Hepatocyte (in vitro differentiated cells): ENCODE measurements at places on chromosomes 6 and 20. TPM values are rescaled to one million over a fixed set of nuclear protein-coding genes. Genes with fewer than 3 reads are reported as not detected.

DNA sequence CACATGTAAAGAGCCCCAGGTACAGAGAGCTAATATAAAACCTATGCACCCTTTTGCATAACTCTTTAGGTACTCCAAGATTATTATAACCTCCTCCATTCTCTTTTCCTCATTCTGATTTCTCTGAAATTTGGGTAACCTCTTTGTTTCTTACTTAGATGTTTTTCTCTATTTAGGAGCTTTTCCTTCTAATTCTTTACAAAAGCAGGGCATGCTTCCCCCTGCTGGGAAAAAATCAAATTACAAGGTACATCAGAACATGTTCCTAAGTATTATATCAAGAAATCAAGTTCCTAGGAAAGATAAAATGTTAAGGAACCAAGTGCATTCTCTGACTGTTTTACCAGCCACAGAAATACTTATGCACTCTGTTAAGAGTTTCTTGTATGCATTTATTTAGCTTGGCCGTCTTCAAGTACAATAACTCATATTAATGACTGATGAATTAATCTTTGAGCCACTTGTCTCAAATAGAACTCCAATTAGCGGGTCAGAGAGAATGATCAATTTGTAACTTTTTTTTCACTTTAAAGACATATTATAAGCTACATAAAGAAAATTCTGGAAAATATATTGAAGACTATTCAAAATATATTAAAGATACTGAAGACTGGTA lies 2.1 kb downstream of the KHDRBS2 start:
- peak overlapping the region; percentile 18 for H3K27ac ChIP-seq
- no peaks in the 10 kb centered on the region for H3K4me1 ChIP-seq
- peaks cover 4% of the 10 kb centered on the region for H3K27me3 ChIP-seq
- no peak overlapping the region for H3K4me3 ChIP-seq

GRCh38 chr6:169079650-169080049 lies 174.0 kb downstream of the THBS2 start:
- no peaks in the 10 kb centered on the region for H3K27me3 ChIP-seq
- no peak overlapping the region for H3K4me3 ChIP-seq
- H3K27ac ChIP-seq, result no peak overlapping the region
- peaks cover 3% of the 10 kb centered on the region for H3K4me1 ChIP-seq
- no peaks in the 10 kb centered on the region for H3K36me3 ChIP-seq
- DNase-seq, result no peak

DNA sequence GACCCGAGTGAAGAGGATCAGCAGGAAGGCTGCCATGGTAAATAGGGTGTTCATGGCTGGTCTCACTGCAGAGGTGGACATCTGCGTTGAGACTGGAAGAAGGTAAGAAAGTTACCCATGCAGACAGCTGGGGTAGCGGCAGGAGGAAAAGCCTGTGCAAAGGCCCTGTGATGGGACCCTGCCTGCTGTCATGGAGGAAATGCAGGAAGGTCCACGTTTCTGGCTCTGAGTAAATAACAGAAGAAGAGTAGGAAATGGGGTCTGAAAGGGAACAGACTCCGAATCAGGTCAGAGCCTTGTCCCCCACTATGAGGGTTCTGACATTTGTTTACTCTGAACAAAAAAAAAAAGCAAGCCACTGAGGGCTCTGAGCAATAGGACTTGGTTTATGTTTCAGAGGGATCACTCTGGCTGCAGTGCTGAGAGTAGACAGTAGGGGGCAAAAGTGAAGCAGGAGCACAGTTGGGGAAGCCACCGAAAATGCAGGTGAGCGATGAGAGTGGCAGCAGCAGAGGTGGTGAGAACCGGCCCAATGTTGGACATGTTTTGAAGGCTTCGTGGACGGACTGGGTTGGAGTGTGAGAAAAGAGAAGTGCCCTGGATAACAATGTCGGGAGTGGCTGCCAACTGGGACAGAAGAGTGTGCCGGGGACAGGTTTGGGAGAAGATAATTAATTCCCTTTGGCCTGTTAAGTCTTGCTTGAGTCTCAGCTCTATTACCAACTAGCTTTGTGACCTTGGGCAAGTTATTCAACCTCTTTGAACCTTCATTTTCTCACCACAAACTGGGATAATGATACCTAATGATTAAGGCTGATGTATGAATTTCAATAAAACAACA lies 57.9 kb upstream of the MAP7 start:
- DNase-seq, result peak; percentile 67
- H3K4me3 ChIP-seq, result no peak overlapping the region

Gene PI3
- total RNA-seq, result 4.8 and 5.7 TPM in 2 replicates

GRCh38 chr6:2111162-2111677 lies 134.2 kb downstream of the GMDS start:
- no peak overlapping the region for H3K4me3 ChIP-seq
- DNase-seq, result no peak
- no peaks in the 10 kb centered on the region for H3K27me3 ChIP-seq
- H3K27ac ChIP-seq, result no peak overlapping the region
- H3K36me3 ChIP-seq, result no peaks in the 10 kb centered on the region

DNA sequence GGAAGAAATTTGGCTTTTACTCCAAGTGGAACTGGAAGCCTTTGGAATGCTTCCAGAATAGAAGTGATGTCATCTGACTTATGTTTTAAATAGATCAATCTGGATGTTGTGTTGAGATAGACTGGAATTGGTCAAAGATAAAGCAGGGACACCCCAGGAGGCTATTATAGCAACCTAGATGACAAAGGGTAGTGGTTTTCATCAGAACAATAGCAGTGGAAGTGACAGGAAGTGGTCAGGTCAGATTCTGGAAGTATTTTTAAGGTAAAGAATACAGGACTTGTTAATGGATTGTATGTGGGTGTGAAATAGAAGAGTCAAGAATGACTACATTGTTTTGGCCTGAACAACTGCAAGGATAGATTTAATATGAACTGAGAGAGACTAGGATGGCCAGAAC lies 191.4 kb downstream of the ADGRB3 start:
- no peak overlapping the region for H3K27ac ChIP-seq
- no peaks in the 10 kb centered on the region for H3K27me3 ChIP-seq
- no peak for DNase-seq
- no peaks in the 10 kb centered on the region for H3K4me1 ChIP-seq
- H3K4me3 ChIP-seq, result no peak overlapping the region

DNA sequence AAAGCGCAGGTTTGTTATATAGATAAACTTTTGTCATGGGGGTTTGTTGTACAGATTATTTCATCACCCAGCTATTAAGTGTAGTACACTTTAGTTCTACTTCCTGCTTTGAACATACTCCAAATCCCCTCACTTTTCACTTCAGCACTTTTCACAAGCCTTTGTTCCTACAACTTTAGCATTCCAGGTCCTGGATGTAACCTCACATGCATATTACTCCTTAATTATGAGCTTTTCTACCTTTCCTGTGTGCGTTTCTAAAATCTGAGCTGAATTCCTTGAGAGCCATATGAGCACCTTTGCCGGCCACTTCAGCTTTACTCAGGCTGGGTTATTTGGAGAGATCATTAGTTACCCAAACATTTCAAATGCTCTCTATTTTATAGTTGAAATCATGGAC lies 179.2 kb upstream of the TNFAIP3 start:
- DNase-seq, result no peak
- H3K4me3 ChIP-seq, result no peak overlapping the region
- H3K27me3 ChIP-seq, result no peaks in the 10 kb centered on the region
- peaks cover 2% of the 10 kb centered on the region for H3K4me1 ChIP-seq
- no peak overlapping the region for H3K27ac ChIP-seq

GRCh38 chr6:30960907-30961673 lies 20.3 kb downstream of the MUCL3 start:
- DNase-seq, result no peak
- no peaks in the 10 kb centered on the region for H3K36me3 ChIP-seq
- no peak overlapping the region for H3K27ac ChIP-seq
- H3K4me1 ChIP-seq, result no peaks in the 10 kb centered on the region
- peaks cover 17% of the 10 kb centered on the region for H3K27me3 ChIP-seq
- no peak overlapping the region for H3K4me3 ChIP-seq

DNA sequence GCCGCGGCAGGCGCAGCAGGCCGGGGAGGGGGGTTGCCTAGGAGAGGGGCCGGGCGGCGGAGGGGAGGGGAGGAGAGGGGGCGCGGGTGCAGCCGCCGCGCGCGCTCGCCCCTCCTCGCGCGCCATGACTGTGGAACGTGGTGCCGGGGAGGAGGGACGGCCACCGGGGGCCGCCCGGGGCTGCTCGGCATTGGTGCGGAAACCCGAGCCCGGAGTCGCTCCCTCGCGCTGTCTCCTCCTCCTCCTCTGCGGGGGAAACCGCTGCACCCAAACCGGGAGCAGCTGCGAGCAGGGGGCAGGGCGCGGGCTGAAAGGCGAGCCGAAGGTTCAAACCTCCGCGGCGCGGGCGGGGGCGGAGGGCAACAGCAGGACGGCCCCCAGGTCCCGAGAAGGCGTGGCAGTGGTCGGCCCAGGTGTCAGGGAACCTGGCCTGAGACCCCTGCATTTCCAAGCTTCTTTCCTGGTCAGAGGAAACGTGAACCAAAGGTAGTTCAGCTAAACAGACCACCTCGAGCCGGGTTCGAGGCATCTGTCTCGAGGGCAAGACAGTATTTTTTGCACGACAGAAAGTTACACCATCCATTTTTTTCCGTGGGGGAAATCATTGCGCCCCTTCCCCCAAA lies 1.4 kb upstream of the TRERF1 start:
- peak overlapping the region; percentile 91 for H3K4me3 ChIP-seq
- peak overlapping the region; percentile 97 for H3K27ac ChIP-seq

Gene STMND1
- 0.27 TPM in 1 of 2 replicates, not detected in the other for total RNA-seq

DNA sequence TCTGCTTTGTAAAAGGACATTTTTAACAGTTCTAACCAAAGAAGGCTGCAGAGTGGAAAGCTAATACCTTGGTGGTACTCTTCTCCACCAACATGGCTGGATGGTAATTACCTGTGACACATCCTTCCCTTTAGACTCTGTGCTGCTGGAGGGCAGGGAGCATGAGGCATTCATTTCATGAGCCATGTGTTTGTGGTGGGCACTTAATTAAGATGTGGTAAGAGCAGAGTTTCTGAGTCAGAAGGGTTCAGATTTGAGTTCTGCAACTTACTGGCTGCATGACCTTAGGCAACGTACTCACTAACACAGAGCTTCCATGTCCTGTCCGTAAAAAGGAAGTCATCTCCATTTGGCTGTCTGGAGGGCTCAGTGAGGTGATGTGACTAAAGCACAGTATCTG lies 9.1 kb upstream of the ZNF133 start:
- DNase-seq, result no peak
- H3K27ac ChIP-seq, result no peak overlapping the region
- no peak overlapping the region for H3K4me3 ChIP-seq
- peaks cover 10% of the 10 kb centered on the region for H3K27me3 ChIP-seq
- no peaks in the 10 kb centered on the region for H3K4me1 ChIP-seq
- no peaks in the 10 kb centered on the region for H3K36me3 ChIP-seq

- H3K36me3 ChIP-seq, result no peaks in the 10 kb centered on the region
- no peak for DNase-seq
- H3K27me3 ChIP-seq, result no peaks in the 10 kb centered on the region
- no peak overlapping the region for H3K27ac ChIP-seq
- no peaks in the 10 kb centered on the region for H3K4me1 ChIP-seq
- H3K4me3 ChIP-seq, result no peak overlapping the region
These were observed 174.9 kb downstream of the FRK start for GRCh38 chr6:115885636-115886366.

DNA sequence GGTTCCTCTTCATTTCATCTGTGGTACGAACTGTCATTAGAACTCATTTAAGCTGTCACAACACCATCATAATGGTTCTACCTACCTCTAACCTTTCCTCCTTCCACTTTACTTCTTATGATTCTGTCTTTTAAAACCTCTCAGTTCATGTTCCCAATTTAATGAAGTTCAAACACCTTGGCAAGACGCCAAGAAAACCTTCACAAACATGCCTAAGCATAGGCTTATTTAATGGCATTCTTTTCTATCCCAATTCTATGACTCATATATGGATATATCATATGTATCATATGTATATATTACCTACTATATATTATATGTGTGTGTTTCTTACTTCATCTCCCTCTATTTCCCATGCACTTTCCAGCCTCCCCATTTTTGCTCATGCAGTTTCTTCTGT lies 283.4 kb upstream of the TBX18 start:
- no peak for DNase-seq
- H3K4me1 ChIP-seq, result no peaks in the 10 kb centered on the region
- no peak overlapping the region for H3K4me3 ChIP-seq
- no peaks in the 10 kb centered on the region for H3K27me3 ChIP-seq
- H3K27ac ChIP-seq, result no peak overlapping the region
- H3K36me3 ChIP-seq, result no peaks in the 10 kb centered on the region

Gene C6orf141
- total RNA-seq, result 1.7 and 2.9 TPM in 2 replicates

Gene NSFL1C
- total RNA-seq, result 36.0 and 42.5 TPM in 2 replicates

DNA sequence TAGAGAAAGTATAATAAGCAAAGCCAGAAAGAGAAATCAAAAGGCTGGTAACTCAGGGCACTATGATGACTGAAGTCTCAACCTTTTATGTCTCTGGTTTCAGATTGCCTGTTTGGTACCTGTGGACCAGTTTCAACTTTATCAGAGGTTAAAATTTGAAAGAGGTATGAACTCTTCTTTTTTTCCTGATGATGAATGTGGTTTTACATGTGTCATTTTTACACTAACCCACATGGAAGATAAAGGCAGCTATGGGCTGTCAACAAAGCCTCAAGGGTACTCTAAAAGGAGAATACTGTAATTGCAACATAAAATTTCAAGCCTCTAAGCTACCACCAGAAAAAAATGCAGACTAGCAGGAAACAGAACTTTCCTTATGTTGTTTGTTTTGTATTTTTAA lies 52.4 kb downstream of the RNF144B start:
- H3K27me3 ChIP-seq, result no peaks in the 10 kb centered on the region
- no peaks in the 10 kb centered on the region for H3K36me3 ChIP-seq
- no peaks in the 10 kb centered on the region for H3K4me1 ChIP-seq
- H3K4me3 ChIP-seq, result no peak overlapping the region
- no peak overlapping the region for H3K27ac ChIP-seq

Gene RGS17
- total RNA-seq, result 0.24 and 0.97 TPM in 2 replicates

Gene C6orf58
- total RNA-seq, result 0.12 TPM in 1 of 2 replicates, not detected in the other

GRCh38 chr20:50819349-50819748 lies 24.5 kb downstream of the BCAS4 start:
- no peaks in the 10 kb centered on the region for H3K36me3 ChIP-seq
- H3K27me3 ChIP-seq, result no peaks in the 10 kb centered on the region
- peaks cover 13% of the 10 kb centered on the region for H3K4me1 ChIP-seq
- H3K27ac ChIP-seq, result no peak overlapping the region
- H3K4me3 ChIP-seq, result no peak overlapping the region

Gene FIG4
- total RNA-seq, result 10.9 and 16.5 TPM in 2 replicates

- no peak overlapping the region for H3K27ac ChIP-seq
- H3K36me3 ChIP-seq, result no peaks in the 10 kb centered on the region
- no peaks in the 10 kb centered on the region for H3K4me1 ChIP-seq
- no peak for DNase-seq
- H3K27me3 ChIP-seq, result no peaks in the 10 kb centered on the region
- H3K4me3 ChIP-seq, result no peak overlapping the region
These were observed 43.1 kb upstream of the ZNF831 start for GRCh38 chr20:59120491-59120890.

DNA sequence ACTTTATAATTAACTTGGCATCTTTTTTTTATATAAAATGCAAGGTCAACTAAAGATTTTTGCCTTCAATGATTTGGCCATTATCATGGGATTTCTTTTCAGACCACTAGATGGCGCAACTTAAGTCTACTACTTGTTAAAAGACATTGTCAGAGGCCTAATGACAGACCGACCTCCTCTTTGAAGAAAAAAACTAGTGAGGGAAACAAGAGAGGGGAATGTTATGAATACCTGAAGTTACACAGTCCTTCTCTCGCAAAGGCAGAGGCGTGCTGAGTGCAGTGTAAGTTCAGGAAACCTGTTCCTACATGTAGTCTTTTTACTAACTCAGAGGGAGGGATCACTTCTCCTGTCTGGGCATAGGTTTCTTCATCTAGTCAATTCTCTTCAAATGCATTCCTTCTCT lies 9.3 kb downstream of the TRAPPC3L start:
- H3K27ac ChIP-seq, result peak overlapping the region; percentile 4
- no peaks in the 10 kb centered on the region for H3K4me1 ChIP-seq
- no peaks in the 10 kb centered on the region for H3K36me3 ChIP-seq
- peak; percentile 76 for DNase-seq
- no peak overlapping the region for H3K4me3 ChIP-seq

Gene PRDM13
- total RNA-seq, result not detected in 2 replicates
